ENCODE measurements at places on chromosomes 7 and 10. TPM values are rescaled to one million over a fixed set of nuclear protein-coding genes. Genes with fewer than 3 reads are reported as not detected.

- no peaks in the 10 kb centered on the region for H3K36me3 ChIP-seq
- no peak for DNase-seq
- H3K27me3 ChIP-seq: no peaks in the 10 kb centered on the region
- peaks cover 15% of the 10 kb centered on the region for H3K4me1 ChIP-seq
- no peak overlapping the region for H3K4me3 ChIP-seq
Measured at GRCh38 chr7:80302078-80302477, 167.4 kb downstream of the GNAI1 start.

NXPH1 gene
- not detected for total RNA-seq

PDZD7 gene
- 1.2 TPM for total RNA-seq

SEC23IP gene
- 59.0 TPM for total RNA-seq

CHPF2 gene
- total RNA-seq: 56.5 TPM

- H3K4me3 ChIP-seq: no peak overlapping the region
- H3K36me3 ChIP-seq: no peaks in the 10 kb centered on the region
- H3K4me1 ChIP-seq: no peaks in the 10 kb centered on the region
- H3K27ac ChIP-seq: no peak overlapping the region
Measured at GRCh38 chr10:22391600-22391999, 46.3 kb downstream of the SPAG6 start.

DNA sequence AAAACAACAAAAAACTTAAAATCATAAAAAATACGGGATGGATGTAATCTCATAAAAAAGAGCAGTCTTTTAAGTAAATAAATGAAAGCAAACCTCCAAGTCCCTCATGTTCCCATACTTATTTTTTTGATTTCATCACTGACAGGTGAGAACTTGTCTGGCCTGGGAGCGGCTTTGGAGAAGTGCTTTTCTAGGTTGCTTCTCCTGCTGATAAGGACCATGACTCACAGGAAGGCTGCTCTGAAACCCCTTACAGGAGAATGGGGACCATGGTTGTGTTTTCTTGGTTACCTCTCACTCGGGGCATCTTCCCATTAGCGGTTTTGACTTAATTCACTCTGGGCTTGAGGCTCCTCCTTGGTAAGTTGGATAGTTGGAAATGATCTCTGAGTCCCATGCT is 237.4 kb downstream of the CAMK1D start:
- DNase-seq: no peak
- H3K4me1 ChIP-seq: no peaks in the 10 kb centered on the region
- no peak overlapping the region for H3K4me3 ChIP-seq
- H3K27ac ChIP-seq: no peak overlapping the region
- no peaks in the 10 kb centered on the region for H3K36me3 ChIP-seq

GRCh38 chr10:662223-662605 is 27.3 kb downstream of the DIP2C start:
- DNase-seq: no peak
- no peaks in the 10 kb centered on the region for H3K27me3 ChIP-seq
- H3K4me3 ChIP-seq: no peak overlapping the region
- H3K36me3 ChIP-seq: no peaks in the 10 kb centered on the region

CLDN4 gene
- 175 TPM for total RNA-seq

CHN2 gene
- total RNA-seq: 8.0 TPM

DNA sequence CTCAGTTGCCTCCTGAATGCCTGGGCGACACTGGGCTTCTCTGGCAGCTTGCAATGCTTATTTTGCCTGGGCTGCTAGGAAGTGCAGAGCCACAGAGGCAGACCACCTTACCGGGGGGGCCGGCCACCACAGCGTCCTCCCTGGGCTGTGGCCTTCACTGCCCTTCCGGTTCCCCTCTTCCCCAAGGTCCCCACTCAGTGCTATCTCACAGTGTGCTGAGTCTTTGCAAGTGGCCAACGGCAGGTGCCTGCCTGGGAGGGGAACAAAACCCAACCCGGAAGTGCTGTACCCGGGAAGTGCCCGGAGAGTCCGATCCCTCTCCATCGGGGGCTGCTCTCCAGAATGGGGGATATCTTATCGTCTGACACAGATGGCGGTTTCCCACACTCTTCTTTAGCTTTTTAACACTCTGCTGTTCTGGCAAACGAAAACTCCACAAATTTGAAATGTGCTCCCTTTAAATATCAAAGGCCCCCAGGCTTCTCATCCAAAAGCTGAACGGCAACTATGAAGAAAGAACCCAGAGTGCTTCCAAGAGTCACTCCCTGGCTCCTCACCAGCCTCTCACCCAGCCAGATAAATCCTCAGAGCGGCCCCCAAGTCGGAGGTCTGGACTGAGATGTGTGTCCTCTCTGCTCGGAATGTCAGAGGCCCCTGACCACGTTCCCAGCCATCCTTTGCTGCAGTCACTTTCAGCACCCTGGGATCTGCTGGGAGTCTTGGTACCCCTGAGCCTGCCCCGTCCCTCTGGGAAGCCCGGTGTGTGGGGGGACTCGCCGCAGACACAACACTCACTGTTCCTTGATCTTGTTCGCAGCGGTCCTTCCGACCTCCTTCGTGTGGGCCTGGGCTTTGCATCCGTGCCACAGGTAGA is 165.1 kb downstream of the SVIL start:
- DNase-seq: no peak
- peak overlapping the region; percentile 65 for H3K27ac ChIP-seq
- H3K4me3 ChIP-seq: no peak overlapping the region
- H3K36me3 ChIP-seq: peaks cover 69% of the 10 kb centered on the region
- no peaks in the 10 kb centered on the region for H3K27me3 ChIP-seq

DNA sequence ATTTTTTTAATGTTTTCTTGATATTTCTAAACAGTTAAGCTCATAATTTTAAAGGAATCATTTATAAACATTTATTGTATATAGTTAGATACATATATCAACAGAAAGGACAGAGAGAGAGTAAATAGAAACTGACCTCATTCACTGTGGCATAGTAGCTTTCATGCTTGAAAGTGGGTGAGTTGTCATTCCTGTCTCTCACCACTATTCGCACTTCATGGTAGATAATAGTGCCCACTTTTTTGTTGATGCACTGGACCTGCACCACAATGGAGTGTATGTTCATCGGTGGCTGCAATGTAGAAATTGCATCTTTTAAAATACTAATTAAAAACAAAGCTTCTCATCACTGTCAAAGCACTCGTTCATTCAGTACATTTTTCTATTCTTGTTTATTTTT is 432.0 kb downstream of the PCDH15 start:
- H3K27me3 ChIP-seq: no peaks in the 10 kb centered on the region
- no peak overlapping the region for H3K27ac ChIP-seq
- peaks cover 3% of the 10 kb centered on the region for H3K36me3 ChIP-seq

DNA sequence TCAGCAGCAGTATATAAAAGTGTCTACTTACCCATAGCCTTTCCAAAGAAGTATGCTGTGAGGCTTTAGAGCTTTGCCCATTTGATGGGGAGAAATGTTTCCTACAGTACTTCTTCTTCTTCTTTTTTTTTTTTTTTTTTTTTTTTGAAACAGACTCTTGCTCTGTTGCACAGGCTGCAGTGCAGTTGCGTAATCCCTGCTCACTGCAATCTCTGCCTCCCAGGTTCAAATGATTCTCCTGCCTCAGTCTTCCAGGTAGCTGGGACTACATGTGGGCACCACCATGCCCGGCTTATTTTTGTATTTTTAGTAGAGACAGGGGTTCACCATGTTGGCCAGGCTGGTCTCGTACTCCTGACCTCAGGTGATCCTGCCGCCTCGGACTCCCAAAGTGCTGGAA is 101.7 kb upstream of the TMEM26 start:
- peaks cover 16% of the 10 kb centered on the region for H3K27me3 ChIP-seq
- H3K4me3 ChIP-seq: no peak overlapping the region
- H3K36me3 ChIP-seq: no peaks in the 10 kb centered on the region
- H3K27ac ChIP-seq: no peak overlapping the region
- no peaks in the 10 kb centered on the region for H3K4me1 ChIP-seq
- no peak for DNase-seq

NMT2 gene
- total RNA-seq: 20.0 TPM

NUDT13 gene
- 3.5 TPM for total RNA-seq

DNA sequence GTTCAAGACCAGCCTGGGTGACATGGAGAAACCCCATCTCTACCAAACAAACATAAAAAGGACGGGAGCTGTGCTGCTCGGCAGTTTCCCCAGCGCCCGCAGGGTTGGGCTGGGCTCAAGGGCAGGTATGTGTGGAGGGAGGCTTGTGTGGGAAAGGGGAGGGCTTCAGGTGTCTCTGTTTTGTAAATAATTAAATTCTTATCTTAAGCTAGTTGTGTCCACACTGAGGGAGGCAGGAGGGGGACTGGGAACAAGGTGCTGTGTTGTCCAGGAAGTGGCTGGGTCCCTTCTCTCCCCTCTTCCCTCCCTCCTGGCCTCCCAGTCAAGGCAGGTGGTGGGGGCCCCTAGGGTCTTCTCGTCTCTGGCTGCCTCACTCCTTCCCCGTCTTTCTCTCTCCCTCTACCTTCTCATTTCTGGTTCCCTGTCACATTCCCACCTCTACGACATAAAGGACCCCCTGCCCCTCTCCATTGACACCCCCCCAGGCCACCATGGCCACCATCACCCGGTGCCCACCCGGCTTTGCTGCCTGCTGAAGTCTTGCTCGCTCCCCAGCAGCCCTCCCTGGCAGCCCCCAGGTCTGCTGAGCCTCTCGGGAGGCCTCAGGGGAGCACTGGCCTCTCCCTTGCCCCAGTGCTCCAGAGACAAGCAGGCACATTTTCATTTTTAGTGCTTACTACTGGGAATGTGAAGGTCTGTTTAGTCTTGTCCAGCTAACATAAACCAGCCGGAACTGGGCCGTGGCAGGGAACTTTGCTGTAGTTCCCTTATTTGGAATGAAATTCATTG is 19.3 kb downstream of the NEURL1 start:
- H3K27ac ChIP-seq: peak overlapping the region; percentile 33
- H3K27me3 ChIP-seq: peaks cover 39% of the 10 kb centered on the region
- DNase-seq: no peak

- no peak overlapping the region for H3K4me3 ChIP-seq
- DNase-seq: no peak
- H3K27me3 ChIP-seq: no peaks in the 10 kb centered on the region
- H3K36me3 ChIP-seq: no peaks in the 10 kb centered on the region
- H3K27ac ChIP-seq: no peak overlapping the region
Measured at GRCh38 chr10:6473901-6474370, 106.1 kb downstream of the PRKCQ start.

PPP3CB gene
- 49.9 TPM for total RNA-seq

GRCh38 chr7:44078521-44078920 is 3.8 kb downstream of the POLM start:
- H3K36me3 ChIP-seq: peaks cover 10% of the 10 kb centered on the region
- no peak for DNase-seq
- H3K27ac ChIP-seq: no peak overlapping the region
- H3K4me3 ChIP-seq: no peak overlapping the region
- H3K27me3 ChIP-seq: no peaks in the 10 kb centered on the region
- peaks cover 12% of the 10 kb centered on the region for H3K4me1 ChIP-seq

- H3K27ac ChIP-seq: no peak overlapping the region
- no peaks in the 10 kb centered on the region for H3K36me3 ChIP-seq
- H3K27me3 ChIP-seq: no peaks in the 10 kb centered on the region
- H3K4me3 ChIP-seq: no peak overlapping the region
- no peak for DNase-seq
Measured at GRCh38 chr10:34916314-34916713, 101.2 kb upstream of the PARD3 start.

ADRA2A gene
- 4.7 TPM for total RNA-seq

UNCX gene
- not detected for total RNA-seq

ERVW-1 gene
- 0.24 TPM for total RNA-seq

DNA sequence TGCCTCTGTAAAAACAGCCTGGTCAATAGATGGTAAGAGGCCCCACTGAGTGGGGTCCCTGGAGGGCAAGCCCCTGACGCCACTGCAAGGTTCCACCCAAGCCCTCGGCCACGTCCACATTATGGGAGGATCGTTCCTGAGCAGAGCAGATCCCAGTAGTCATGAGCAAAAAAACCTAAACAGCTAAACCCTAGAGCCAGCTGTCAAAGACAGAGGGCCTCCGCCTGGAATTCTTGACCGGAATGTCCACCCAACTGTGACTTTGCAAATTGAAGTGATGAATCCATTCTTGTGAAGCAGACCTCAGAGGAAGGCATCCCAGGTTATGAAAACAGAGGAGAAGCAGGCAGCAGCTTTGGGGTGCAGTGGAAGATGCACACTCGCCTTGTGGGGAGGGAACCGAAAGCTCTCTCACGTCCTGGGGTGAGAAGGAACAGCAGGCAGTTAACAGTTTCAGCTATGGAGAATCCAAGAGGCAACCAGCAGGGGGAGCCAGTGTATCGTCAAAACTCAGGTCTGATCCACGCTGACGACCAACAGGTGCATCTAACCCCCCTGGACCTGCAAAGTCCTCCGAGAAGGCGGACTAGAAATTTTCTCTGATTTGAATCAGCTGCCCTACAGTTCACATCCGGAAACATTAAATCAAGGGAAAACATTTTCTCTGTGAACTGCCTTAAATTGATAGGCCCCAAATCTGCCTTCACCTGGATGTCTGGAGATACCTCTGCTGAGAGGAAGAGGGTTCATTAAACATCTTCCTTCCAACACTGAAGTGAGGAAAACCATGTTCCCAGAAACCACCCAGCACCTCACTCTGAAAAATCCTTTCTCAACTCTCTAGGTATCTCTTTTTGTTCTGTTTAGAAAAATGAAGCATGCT is 139.1 kb upstream of the PFKP start:
- peaks cover 4% of the 10 kb centered on the region for H3K4me1 ChIP-seq
- peaks cover 43% of the 10 kb centered on the region for H3K27me3 ChIP-seq
- no peak overlapping the region for H3K27ac ChIP-seq
- no peaks in the 10 kb centered on the region for H3K36me3 ChIP-seq
- peak; percentile 77 for DNase-seq

GRCh38 chr7:134343796-134344195 is 27.1 kb upstream of the SLC35B4 start:
- H3K36me3 ChIP-seq: no peaks in the 10 kb centered on the region
- peaks cover 28% of the 10 kb centered on the region for H3K27me3 ChIP-seq
- no peak for DNase-seq
- peaks cover 10% of the 10 kb centered on the region for H3K4me1 ChIP-seq
- no peak overlapping the region for H3K4me3 ChIP-seq
- peak overlapping the region; percentile 19 for H3K27ac ChIP-seq

- DNase-seq: no peak
- peaks cover 2% of the 10 kb centered on the region for H3K4me1 ChIP-seq
- H3K36me3 ChIP-seq: no peaks in the 10 kb centered on the region
- H3K27me3 ChIP-seq: no peaks in the 10 kb centered on the region
- H3K27ac ChIP-seq: no peak overlapping the region
- no peak overlapping the region for H3K4me3 ChIP-seq
Measured at GRCh38 chr7:45588466-45588865, 14.3 kb downstream of the ADCY1 start.

- H3K36me3 ChIP-seq: no peaks in the 10 kb centered on the region
- H3K4me3 ChIP-seq: no peak overlapping the region
- peaks cover 52% of the 10 kb centered on the region for H3K27me3 ChIP-seq
- H3K27ac ChIP-seq: no peak overlapping the region
Measured at GRCh38 chr10:86349474-86349873, 17.1 kb downstream of the GRID1 start.

- no peaks in the 10 kb centered on the region for H3K36me3 ChIP-seq
- H3K4me1 ChIP-seq: peaks cover 8% of the 10 kb centered on the region
- no peaks in the 10 kb centered on the region for H3K27me3 ChIP-seq
Measured at GRCh38 chr7:10657201-10657600, 316.5 kb upstream of the PHF14 start.

DNA sequence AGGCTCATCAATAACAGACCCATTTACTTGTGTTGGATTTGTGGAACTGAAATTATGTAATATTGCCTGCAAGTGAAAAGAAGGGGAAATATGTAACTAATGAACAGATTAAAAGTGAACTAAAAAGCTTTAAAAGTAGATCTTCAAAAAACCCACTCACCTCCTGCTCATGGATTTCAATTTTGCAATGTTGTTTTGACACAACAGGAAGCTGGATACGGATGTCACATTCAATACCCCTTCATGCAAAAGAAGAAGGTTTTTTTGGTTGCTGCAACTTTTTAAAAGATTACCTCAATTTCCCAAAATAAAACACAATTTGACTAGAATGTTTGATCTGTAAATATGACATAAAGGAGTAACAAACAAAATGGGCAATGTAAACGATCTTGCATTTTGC is 3.3 kb downstream of the MKI67 start:
- H3K27ac ChIP-seq: no peak overlapping the region
- no peak for DNase-seq
- H3K27me3 ChIP-seq: no peaks in the 10 kb centered on the region
- H3K4me1 ChIP-seq: peaks cover 27% of the 10 kb centered on the region

All from mesothelial cell of epicardium (in vitro differentiated cells).